B cell (primary cell): ENCODE measurements at places on chromosomes 3 and 15. TPM values are rescaled to one million over a fixed set of nuclear protein-coding genes. Genes with fewer than 3 reads are reported as not detected.

C3orf49 gene
- not detected in 2 replicates for total RNA-seq

GRCh38 chr15:62828364-62828763, 214.2 kb upstream of the TPM1 start:
- H3K27ac ChIP-seq: no peak overlapping the region
- no peaks in the 10 kb centered on the region for H3K27me3 ChIP-seq

- no peaks in the 10 kb centered on the region for H3K27me3 ChIP-seq
- no peak for DNase-seq
- H3K4me3 ChIP-seq: no peak overlapping the region
- H3K27ac ChIP-seq: no peak overlapping the region
- no peaks in the 10 kb centered on the region for H3K4me1 ChIP-seq
- no peaks in the 10 kb centered on the region for H3K36me3 ChIP-seq
Measured at GRCh38 chr15:29252234-29252633, 17.4 kb downstream of the NSMCE3 start.

GRCh38 chr15:91632981-91633380, 220.5 kb upstream of the SLCO3A1 start:
- no peak overlapping the region for H3K27ac ChIP-seq
- H3K4me3 ChIP-seq: no peak overlapping the region
- no peaks in the 10 kb centered on the region for H3K4me1 ChIP-seq
- no peak for DNase-seq
